Ovary (tissue), 10 donors: ENCODE measurements at places on chromosomes 1 and 21.
A peak's percentile ranks its signal among the peaks of the same experiment; 100 is the strongest.

- DNase-seq: no peak
Measured at GRCh38 chr1:31778763-31779488, 14.8 kb upstream of the ADGRB2 start.

GRCh38 chr1:63454269-63454668, 68.8 kb downstream of the ITGB3BP start:
- DNase-seq: no peak

DNA sequence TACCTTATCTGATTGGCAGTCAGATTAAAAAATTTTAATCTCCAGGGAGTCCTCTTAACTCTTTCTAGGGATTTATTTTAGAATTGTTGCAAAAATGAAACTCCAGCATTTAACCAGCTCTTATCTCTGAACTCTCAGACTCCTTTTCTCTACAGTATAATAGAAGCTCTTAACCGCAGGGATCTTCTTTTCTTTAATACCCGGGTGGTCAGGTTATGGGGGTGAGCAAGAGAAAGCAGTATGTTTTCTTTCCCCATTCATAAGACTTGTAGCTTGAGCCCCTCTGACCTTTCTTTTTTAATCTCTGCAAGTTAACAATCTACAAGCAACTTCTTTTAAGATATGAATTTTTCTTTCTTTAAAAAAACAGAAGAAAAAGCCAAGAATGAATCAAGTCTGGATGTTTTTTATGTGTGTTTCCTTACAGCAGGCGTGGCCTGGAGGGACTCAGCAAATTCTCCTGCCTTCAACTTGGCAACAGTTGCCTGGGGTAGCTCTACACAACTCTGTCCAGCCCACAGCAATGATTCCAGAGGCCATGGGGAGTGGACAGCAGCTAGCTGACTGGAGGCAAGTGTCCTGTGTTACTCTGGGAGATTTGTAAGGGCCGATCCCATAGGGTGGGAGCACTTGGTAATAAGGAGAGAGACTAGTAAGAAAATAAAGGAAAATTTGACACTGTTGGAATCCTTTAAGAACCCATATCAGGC, 13.4 kb upstream of the OLFML3 start:
- no peak for DNase-seq

- DNase-seq: no peak
Measured at GRCh38 chr1:209863766-209864485, 36.2 kb downstream of the UTP25 start.

GRCh38 chr1:212161231-212161781, 123.9 kb upstream of the PPP2R5A start:
- DNase-seq: no peak

DNA sequence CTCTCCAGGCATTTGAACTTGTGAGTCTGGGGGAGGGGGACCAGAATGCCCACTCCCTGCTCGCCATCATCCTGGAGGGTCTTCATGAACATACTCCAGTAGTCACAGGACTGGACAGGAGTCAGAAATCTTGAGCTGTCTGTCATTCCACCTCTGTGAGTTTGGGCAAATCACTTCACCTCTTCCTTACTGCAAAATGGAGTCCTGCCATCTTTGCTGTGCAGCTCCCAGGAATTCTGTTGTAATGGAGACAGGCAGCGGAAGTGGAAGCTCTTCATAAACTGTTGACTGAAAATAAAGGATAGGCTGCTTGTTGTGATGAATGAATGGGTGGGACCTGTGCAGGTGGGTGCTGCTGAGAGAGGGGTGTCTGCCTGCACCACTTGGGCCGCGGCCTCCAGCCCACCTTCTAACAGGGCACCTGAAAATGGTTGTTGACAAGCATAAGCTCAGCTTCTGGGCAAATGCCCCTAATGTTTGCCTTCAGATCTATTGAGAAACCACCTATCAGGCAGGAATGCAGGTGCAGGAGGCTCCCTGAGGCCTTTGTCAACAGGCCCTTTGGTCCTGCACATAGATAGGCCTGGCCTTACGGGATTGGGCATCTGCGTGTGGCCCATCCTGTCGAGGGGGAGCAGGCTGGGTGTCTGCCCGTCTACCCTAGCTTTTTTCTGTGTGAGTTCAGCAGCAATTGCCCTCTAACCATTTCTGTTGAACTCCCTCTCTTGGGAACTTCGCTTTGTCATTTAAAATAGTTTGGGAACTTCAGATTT, 321.0 kb downstream of the RPS6KC1 start:
- DNase-seq: no peak

- DNase-seq: no peak
Measured at GRCh38 chr1:117886101-117886795, 43.2 kb downstream of the GDAP2 start.

DNA sequence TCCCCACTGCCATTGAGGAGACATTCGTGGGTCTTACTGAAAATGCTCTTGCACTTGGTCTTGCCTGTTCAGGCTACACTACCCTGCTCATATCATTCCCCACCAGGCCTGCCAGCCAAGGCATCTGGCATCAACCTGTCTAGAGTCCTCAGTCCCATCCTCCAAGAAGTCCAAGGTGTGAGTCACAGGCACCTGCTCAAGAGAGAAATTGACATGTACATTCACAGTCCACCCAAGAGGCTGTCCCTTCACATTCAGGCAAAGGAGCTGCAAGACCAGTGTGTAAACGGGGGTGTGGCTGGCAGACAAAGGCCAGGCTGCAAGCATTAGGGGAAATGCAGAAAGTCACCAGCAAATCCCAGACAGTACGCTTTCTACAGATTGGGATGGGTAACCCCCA, 13.1 kb upstream of the PLA2G2C start:
- no peak for DNase-seq

- DNase-seq: no peak
Measured at GRCh38 chr21:36452281-36452825, 27.6 kb downstream of the CLDN14 start.

- DNase-seq: no peak
Measured at GRCh38 chr1:219049501-219049900, 124.2 kb upstream of the LYPLAL1 start.

GRCh38 chr1:190001187-190001586, 476.5 kb downstream of the BRINP3 start:
- DNase-seq: no peak

DNA sequence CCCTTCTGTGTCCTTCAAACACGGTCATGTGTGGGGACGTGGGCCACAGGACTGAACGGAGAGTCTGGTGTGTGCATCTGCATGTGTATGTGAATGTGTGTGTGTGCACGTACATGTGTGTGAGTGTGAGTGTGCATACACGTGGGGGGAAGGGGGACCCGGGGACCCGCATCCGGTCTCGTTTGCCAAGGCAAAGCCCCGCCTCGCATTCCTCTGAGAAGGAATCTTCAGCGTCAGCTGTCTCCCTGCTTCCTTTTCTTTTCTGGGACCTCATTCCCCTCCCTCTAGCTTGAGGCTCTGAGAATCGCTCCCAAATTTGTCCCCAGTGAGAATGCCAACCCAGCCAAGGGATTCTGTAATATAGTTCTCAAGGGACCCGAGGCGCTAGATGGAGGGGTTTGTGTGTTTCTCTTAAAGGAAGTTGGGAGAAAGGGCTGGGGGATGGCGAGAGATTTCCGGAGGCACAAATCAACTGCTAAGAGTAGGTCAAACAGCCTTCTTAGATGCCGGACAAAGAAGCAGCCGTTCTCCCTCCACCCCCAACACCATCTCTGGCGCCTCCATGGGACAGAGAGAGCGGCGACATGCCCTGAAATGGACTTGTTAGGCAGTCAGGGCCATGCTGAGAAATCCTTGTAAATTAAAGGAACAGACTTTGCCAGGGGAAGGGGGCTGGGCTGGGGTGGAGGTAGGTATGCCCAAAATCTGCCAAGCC, 6.6 kb downstream of the IFFO2 start:
- DNase-seq: no peak

DNA sequence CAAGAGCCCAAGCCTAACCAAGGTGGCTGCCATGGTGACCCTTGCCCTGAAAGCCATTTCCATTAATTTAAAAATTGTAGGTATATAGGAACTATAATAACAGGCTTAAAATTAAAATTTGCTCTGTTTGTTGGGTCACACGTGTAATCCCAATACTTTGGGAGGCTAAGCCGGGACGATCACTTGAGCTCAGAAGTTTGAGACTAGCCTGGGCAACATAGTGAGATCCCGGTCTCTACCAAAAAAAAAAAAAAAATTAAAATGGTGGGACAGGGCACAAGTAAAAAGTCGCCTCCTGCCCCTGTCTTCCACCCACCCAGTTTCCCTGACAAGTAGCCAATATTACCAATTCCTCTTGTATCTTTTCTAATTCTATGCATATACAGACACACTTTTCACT, 6.6 kb downstream of the CAPZA1 start:
- no peak for DNase-seq

DNA sequence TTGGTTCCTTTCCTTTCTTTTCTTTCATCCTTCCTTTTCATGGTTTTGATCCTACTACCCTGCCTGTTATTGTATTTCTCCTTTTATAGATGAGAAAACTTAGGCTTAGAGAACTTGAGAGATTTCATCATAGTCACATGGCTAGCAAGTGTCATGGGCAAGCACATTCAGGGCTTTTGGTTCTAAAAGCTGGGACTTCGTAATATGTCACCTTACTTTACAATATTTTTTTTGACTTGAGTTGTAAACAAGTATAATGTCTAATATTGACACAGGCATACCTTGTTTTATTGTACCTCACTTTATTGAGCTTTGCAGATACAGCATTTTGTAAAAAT, 70.7 kb downstream of the MTR start:
- no peak for DNase-seq

GRCh38 chr1:179043266-179043665, 17.6 kb downstream of the FAM20B start:
- no peak for DNase-seq

- DNase-seq: no peak
Measured at GRCh38 chr1:91760512-91760911, 125.4 kb downstream of the TGFBR3 start.

GRCh38 chr1:227753999-227754711, 18.9 kb downstream of the SNAP47 start:
- peak; percentile 53 for DNase-seq

- DNase-seq: no peak
Measured at GRCh38 chr1:160284220-160284781, 632 bp downstream of the PEX19 start.

DNA sequence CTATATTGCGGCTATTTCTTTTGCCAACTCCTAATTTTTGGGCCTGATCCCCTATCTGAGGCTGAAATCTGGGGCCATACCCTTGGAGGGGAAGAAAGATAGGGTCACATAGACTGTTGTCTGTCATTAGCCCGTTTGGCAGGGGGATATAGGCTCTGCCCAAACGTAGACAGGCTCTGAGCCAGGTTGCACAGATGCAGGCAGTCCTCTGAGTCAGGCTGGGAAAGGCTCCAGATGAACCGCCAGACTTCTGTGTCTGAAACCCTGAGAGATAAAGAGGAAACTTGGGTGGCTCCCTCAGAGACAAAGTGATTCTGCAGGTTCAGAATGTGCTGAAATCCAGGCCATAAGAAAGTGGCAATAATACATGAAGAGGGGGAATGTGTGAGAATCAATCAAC, 4.0 kb upstream of the CAP1 start:
- DNase-seq: peak; percentile 73

GRCh38 chr1:197622371-197622770, 152.9 kb downstream of the DENND1B start:
- no peak for DNase-seq

DNA sequence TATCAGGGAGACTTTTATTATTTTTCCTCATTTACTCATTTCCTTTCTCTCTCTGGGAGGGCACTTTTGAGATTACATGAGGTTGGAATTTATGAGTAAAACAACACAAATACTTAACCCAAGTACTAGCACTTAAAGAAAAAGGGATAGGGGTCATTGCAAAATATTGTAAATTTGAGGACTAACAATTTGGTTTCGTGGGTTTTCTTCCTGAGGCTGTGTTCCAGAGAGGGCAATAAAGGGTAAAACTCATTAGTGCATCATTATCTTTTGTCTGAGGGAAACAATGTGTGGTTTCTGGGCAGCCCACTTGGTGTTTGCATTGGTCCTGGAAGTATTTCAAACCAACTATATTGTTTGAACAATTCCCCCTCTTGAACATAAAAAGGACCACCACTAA, 96.5 kb downstream of the GREM2 start:
- DNase-seq: no peak

DNA sequence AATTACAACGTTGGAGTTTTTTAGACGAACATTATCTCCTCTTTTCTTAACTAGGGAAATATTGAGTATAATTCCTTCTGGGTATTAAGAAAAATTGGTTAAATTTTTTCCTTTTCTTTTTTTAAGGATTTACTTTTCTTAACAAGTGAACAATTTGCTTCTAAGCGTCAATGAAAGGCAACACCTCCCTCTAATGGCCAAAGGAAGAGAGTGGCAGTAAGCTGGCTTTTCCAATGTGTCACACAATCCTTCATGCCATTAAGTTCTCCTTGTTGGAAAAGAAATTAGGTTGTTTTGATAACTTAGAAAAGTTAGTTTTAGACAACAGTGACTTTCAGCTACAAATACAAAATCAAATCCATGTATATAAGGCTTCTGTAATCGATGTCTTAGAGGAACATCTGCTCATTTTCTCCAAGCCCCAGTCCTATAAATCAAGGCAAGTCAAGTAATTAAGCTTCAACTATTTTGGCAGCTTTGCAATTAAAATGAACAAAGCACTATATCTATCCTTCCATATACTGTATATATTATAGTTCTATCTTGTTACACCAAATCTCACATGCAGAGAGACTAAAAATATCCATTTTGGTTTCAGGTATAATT, 62.8 kb downstream of the EDEM3 start:
- DNase-seq: no peak

DNA sequence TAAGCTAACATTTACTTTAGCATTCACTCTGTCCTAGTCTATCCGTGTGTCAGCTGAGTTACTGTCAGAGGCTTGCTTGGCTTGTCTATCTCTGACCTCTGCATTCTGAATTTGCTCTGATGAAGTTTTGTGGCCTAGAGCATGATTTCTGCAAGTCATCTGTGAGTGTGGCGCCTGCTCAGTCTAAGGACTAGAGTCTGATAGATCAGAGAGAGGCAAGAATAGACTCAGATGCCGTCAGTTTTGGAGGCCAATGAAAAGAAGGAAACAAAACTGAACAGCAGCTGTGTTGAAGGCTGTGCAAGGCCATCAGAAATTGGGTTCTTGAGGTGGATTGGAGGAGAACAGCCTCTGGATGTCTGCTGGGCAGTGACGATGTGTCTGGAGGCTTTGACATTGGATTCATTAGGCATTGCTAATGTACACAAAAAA, 573.1 kb downstream of the USP25 start:
- DNase-seq: peak; percentile 50

DNA sequence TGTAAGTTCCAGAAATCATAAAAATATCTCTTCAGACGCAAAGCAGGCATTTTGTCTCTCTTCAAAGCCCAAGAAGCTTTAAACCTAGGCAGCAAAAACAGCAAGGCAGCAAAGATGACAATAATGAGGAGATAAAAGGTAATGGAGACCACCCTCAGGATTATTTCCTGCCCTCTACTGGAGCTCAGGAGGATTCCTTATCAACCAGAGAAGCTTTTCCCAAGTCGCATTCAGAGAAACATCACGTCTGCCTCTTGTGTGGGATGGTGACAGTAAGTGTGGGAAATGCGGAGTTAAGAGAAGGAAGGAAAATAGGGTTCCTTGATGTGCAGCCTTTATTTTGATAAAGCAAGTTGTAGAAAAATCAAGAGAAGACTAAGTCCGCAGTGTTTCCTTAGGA, 365.8 kb downstream of the RGS7 start:
- no peak for DNase-seq

- DNase-seq: peak; percentile 21
Measured at GRCh38 chr1:228089519-228090380, 7.2 kb downstream of the ARF1 start.
